ENCODE measurements at places on chromosomes 4 and X. TPM values are rescaled to one million over a fixed set of nuclear protein-coding genes. Genes with fewer than 3 reads are reported as not detected.

Gene SMARCAD1
- total RNA-seq, result 30.5 TPM

Gene KIAA1210
- total RNA-seq, result not detected

Gene STAP1
- total RNA-seq, result not detected

Gene PRRG1
- 10.8 TPM for total RNA-seq

Gene SLC25A53
- 4.4 TPM for total RNA-seq

Gene EXOC1L
- total RNA-seq, result not detected

Gene RADX
- 0.31 TPM for total RNA-seq

Gene AWAT2
- total RNA-seq, result not detected

GRCh38 chr4:54064317-54065111 is at the start of gene CHIC2:
Gene CHIC2 (minus strand): TSS chr4:54064605. CDS start chr4:54064300, 305 bp downstream.
- peak; percentile 99 for DNase-seq

DNA sequence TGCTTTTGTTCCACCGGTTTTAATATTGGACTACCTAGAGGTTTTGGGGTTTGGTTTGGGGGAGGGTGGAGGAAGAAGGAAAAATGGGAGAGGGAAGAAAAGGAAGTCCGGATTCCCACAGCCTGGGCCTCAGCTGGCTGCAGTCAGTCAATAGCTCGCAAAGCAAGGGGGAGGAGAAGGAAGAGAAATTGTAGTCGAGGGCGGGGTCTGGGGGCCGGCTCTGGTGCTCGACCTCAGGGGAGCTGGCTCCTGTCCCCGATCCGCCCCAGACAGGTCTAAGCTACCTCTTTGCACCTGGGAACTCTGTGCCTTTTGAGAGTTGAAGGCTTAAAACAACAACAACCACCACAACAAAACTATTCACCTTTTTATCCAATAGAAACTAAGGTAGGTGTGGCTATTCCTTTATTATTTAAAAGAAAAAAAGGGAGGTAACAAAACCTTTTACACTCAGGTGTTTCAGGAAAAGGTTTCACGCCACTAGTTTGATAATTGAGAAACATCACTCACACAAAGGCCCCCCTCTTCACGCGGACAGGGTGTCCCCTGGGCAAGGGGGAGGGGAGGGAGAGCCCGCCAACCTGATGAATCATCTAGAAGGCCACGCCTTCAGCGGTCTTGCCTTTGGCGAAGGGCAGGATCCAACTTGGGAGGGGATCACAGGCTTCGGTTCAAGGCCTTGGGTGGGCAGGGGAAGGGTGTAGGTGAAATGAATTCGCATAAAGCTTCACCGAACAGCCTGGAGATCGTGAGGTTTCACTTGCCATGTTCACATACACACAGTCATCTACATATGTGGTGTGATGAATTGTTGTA is 1.6 kb upstream of the LNX1 start:
- DNase-seq, result no peak

DNA sequence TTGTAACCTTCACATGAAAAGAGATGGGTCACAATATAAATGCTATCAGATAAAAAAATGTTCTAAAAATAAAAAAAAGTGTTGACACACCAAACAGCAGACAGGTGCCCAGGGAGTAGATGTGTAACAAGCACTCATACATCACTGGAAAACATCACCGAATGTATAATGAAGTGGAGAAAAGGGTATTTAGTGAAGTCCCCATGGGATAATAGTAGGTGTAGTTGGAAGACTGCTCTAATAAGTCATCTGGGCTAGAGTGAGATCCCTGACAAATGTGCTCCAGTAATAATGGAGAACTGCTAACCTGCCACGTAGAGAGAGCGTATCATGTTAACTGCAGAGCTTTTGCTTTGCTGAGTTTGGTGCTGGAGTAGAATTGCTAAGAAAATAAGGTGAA is 152.0 kb downstream of the GRIA2 start:
- no peak for DNase-seq

- no peak for DNase-seq
Observed at GRCh38 chr4:144574000-144574399, 72.0 kb upstream of the HHIP start.

DNA sequence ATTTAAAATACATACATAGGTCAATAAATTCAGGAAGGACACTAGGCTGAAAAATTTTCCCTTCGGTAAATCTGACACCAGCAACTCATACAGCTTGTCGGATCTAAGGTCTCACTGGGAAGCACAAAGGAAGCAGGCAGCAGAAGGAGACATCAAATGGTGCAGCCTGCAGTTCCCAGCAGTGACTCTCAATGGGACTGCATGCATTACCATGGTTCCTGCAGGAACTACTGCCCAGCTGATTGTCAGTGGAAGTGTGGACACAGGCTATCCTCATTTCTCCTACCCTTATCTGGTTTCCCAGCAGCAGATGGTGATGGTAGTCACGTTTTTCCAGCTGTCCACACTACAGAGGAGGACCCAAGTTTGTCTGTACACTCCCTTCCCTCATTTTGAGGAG is 113.3 kb downstream of the PPP1R2C start:
- no peak for DNase-seq

GRCh38 chrX:124239911-124240310 is 92.5 kb upstream of the TEX13D start:
- DNase-seq, result no peak

DNA sequence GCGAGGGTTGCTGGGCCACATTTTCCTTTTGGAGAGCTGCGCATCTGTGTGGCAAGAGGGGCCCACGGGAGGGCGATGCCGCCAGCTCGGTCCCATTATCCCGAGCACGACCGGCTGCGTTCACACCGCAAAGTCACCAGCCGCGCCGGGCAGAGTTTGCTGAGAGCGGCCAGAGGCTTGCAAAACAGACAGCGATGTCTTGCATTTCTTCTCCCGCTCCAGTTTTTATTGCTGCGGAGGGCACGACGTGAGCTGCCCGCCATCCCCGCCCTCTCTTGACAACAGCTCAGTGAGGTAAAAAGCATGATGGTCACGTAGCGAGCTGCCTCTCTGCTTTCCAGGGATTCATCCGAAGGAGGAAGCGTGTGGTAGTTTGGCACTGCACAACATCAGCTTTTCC is 102.1 kb upstream of the TENM3 start:
- no peak for DNase-seq

DNA sequence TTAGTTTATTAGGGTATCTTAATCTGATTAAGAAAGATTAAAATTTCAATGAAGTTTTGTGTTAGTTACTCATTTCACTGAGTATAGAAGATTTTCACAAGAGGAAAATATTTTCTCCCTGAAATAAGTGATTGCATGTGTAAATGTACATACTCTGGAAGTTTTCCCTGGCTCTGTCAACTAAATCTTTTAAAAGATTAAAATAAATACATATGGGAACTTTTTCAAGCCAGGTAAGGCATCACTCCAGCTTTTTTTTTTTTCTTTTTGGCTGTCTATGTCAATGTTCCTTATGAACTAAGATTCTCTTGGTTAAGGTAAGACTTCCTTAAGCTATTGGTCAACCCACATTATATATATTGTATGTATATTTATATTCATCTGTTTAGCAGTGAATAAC is 117.6 kb downstream of the CBR4 start:
- DNase-seq, result no peak

DNA sequence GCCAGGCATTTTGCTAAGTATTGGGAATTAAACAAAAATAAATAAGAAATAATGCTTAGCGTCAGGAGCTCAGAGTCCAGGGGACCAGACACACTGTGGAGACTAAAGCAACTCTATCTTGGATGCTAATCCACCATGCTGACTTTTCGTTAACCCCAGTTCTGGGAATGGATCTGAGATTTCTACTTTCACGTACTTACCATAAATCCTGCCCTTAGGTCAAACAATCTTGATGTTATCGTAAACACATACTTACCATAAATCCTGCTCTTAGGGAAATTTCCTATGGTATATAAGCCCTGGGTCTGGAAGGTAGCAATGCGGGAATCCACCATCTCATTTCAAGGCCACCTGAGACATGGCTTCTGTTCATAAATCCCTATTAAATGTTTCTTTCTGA is 204.5 kb upstream of the IGFBP7 start:
- no peak for DNase-seq

GRCh38 chrX:23821847-23822246 is 38.9 kb downstream of the SAT1 start:
- no peak for DNase-seq

GRCh38 chr4:6876440-6876839 is 33.2 kb upstream of the TBC1D14 start:
- no peak for DNase-seq

- no peak for DNase-seq
Observed at GRCh38 chrX:3177851-3178250, 136.6 kb downstream of the ARSF start.

Data from chondrocyte (in vitro differentiated cells).